ENCODE measurements at places on chromosomes 12 and 14. TPM values are rescaled to one million over a fixed set of nuclear protein-coding genes. Genes with fewer than 3 reads are reported as not detected.

GRCh38 chr12:96617178-96617577 lies 127.8 kb downstream of the CFAP54 start:
- no peak overlapping the region for H3K4me3 ChIP-seq
- no peak for DNase-seq
- no peaks in the 10 kb centered on the region for H3K4me1 ChIP-seq
- H3K27ac ChIP-seq = no peak overlapping the region

- no peak for DNase-seq
- peaks cover 6% of the 10 kb centered on the region for H3K4me1 ChIP-seq
- H3K27me3 ChIP-seq = no peaks in the 10 kb centered on the region
- no peaks in the 10 kb centered on the region for H3K36me3 ChIP-seq
- no peak overlapping the region for H3K27ac ChIP-seq
Observed at GRCh38 chr14:33686218-33686617, 264.7 kb downstream of the EGLN3 start.

DNA sequence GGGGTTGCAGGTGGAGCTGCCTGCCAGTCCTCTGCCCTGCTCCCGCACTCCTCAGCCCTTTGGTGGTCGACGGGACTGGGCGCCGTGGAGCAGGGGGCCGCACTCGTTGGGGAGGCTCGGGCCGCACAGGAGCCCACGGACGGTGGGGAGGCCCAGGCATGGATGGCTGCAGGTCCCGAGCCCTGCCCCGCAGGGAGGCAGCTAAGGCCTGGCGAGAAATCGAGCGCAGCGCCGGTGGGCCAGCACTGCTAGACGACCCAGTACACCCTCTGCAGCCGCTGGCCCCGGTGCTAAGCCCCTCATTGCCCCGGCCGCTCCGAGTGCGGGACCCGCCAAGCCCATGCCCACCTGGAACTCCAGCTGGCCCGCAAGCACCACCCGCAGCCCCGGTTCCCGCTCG lies 221.8 kb downstream of the BTG1 start:
- DNase-seq = no peak
- no peaks in the 10 kb centered on the region for H3K27me3 ChIP-seq
- no peaks in the 10 kb centered on the region for H3K36me3 ChIP-seq

DNA sequence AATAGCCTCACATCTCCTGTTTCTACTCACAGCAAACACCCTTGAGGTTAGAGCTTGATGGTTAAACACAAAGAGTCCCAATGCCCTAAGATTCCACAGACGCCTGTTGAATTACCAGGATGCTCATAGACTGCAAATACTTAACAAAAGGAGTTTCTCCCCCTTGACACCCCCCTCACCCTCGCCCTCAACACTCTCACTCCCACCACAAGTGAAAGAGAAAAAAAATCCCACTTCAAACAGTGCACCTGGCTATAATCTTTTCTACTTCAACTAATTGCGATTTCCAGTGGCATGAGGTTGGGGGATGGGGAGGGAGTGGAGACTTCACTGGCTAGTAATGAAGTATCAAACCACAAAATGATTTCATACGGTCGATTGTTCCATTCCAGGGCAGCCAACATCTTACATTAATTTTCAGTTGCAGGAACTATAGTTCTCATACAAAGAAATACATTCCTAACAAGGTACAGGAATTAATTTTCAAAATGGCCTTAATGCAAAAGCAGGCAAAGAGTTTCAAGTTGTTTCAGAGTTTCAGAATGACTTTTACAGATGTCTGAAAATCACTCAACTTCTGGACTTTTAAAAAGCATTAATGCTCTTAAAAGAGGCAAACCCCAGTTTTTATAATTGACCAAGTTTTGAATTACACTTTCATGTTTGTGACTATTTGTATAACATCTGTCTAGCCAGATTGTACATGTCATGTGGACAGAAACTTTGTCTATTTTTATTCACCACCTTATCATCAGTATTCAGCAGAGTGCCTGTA lies 390.7 kb downstream of the C12orf75 start:
- H3K4me3 ChIP-seq = no peak overlapping the region
- no peak overlapping the region for H3K27ac ChIP-seq
- peaks cover 2% of the 10 kb centered on the region for H3K4me1 ChIP-seq
- no peak for DNase-seq
- no peaks in the 10 kb centered on the region for H3K27me3 ChIP-seq

DNA sequence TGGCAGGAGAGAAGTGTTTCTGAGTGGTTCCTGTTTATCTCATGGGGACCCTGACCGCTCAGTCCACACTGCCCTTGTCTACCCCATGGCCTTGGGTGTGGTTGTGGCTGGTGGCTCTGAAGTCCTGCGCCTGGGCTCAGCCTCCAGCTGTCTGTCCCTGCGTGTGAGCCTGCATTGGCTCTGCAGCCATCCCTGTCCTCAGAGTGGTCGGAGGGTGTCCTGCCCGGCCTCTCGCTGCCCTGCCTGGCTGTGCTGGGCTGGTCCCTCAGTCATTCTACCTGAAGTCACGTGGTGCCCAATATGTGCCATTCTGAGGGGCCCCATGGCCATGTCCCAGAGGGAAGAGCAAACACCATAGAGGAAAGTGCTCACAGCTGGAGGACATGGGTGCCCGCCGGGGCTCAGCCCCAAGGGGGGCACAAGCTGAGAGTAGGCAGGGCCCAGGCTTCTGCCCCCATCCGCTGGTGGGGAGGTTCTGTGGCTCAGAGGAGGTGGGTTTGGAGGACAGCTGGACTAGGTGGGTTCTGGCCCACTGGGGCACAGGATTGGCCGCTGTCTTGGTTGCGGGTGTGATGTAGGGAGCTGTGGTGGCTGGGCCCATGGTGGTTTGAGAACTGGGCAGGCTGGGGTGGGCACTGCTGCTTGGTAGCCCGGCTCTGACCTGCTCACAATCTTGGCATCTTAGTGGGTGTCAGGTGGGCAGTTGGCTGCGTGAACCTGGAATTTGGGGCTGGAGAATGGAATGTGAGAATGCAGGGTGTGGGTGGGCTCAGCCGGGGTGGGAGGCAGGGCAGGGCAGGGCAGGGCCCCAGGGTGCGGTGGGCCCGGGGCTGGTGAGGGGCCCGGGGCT lies 11.6 kb downstream of the TEDC1 start:
- H3K27ac ChIP-seq = no peak overlapping the region
- peak; percentile 62 for DNase-seq
- H3K27me3 ChIP-seq = no peaks in the 10 kb centered on the region
- no peaks in the 10 kb centered on the region for H3K4me1 ChIP-seq
- H3K36me3 ChIP-seq = peaks cover 6% of the 10 kb centered on the region

DNA sequence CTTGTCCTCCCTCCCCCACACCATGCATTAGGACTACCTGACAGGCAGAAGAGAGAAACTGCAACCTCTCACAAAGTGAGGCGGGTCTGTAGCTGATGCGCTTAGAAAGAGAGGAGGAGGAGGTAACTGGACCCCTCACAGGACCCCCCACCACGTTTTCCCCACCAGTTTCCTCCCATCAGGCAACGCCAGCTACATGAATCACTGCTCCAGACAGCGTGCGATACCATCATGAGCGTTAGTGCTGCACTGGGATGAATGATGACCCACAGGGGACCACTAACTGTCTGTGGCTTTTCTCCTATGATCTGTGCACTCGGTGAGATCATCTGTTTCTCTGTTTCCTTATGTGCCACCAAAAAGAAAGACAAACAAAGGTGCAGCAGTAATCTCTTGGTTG lies 77.7 kb downstream of the KCNK10 start:
- no peaks in the 10 kb centered on the region for H3K4me1 ChIP-seq
- no peak overlapping the region for H3K27ac ChIP-seq
- peaks cover 3% of the 10 kb centered on the region for H3K27me3 ChIP-seq
- H3K36me3 ChIP-seq = no peaks in the 10 kb centered on the region

GRCh38 chr12:66500841-66501240 lies 178.0 kb downstream of the GRIP1 start:
- H3K27me3 ChIP-seq = no peaks in the 10 kb centered on the region
- no peak overlapping the region for H3K27ac ChIP-seq
- H3K4me1 ChIP-seq = no peaks in the 10 kb centered on the region
- H3K36me3 ChIP-seq = no peaks in the 10 kb centered on the region
- no peak overlapping the region for H3K4me3 ChIP-seq

- no peak for DNase-seq
- no peaks in the 10 kb centered on the region for H3K27me3 ChIP-seq
- peaks cover 37% of the 10 kb centered on the region for H3K4me1 ChIP-seq
- no peak overlapping the region for H3K4me3 ChIP-seq
- peak overlapping the region; percentile 67 for H3K27ac ChIP-seq
- H3K36me3 ChIP-seq = peaks cover 36% of the 10 kb centered on the region
Observed at GRCh38 chr12:55955800-55956508, 9.9 kb downstream of the PMEL start.

GRCh38 chr12:58369576-58369975 lies 428.2 kb downstream of the ATP23 start:
- DNase-seq = no peak
- H3K36me3 ChIP-seq = no peaks in the 10 kb centered on the region
- no peak overlapping the region for H3K27ac ChIP-seq
- H3K4me1 ChIP-seq = no peaks in the 10 kb centered on the region
- no peaks in the 10 kb centered on the region for H3K27me3 ChIP-seq
- H3K4me3 ChIP-seq = no peak overlapping the region

DNA sequence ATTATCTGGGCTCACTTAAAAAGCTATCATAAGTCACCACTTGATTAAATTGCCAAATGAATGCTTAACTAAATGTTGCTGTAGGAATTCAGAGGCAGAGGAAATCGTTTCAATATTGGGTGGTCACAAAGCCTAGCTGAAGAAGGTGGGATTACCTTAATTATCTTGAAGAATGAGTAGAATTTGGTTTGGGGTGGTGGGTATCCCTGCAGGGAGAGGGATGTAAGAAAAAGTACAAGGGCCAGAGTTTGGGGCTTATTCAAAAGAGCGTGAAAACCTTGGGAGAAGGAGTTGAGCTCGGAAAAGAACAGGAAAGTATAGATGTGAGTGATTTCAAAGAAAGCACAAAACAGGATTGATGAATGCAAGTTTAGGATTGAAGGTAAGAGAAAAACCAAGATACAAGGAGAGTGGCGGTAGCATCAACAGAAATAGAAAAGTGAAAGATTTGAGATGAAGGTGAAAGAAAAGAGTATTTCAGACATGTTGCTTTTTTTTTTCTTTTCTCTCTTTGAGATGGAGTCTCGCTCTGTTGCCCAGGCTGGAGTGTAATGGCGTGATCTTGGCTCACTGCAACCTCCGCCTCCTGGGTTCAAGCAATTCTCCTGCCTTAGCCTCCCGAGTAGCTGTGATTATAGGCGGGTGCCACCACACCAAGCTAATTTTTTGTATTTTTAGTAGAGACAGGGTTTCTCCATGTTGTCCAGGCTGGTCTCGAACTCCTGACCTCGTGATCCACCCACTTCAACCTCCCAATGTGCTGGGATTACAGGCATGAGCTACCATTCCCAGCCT lies 1.7 kb downstream of the BRMS1L start:
- no peaks in the 10 kb centered on the region for H3K27me3 ChIP-seq
- peaks cover 15% of the 10 kb centered on the region for H3K4me1 ChIP-seq
- no peak for DNase-seq

GRCh38 chr12:69329669-69330428 lies 18.3 kb upstream of the LYZ start:
- H3K36me3 ChIP-seq = no peaks in the 10 kb centered on the region
- H3K4me1 ChIP-seq = peaks cover 13% of the 10 kb centered on the region
- H3K4me3 ChIP-seq = no peak overlapping the region
- H3K27me3 ChIP-seq = no peaks in the 10 kb centered on the region
- no peak for DNase-seq
- H3K27ac ChIP-seq = no peak overlapping the region

GRCh38 chr12:54596526-54596946 lies 8.1 kb upstream of the PPP1R1A start:
- H3K27ac ChIP-seq = no peak overlapping the region
- DNase-seq = no peak
- no peak overlapping the region for H3K4me3 ChIP-seq
- no peaks in the 10 kb centered on the region for H3K4me1 ChIP-seq
- no peaks in the 10 kb centered on the region for H3K27me3 ChIP-seq

DNA sequence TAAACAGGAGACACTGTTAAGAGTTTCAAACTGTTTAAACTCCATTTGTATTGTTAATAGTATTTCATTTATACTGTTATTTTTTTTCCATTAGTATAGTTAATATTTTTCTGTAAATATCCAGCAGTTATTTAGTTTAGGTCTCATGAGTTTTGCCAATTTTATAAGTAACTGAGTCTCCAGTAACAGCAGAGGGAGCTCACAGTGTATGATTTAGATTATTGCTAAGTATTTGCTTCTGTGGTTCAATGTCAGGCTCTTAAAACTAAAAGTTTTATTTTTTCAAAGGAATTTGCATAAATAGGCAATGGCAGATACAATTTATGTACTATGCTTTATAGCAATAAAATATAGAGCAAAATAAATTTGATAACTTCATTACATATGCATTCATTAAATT lies 209.7 kb downstream of the ATXN7L3B start:
- no peaks in the 10 kb centered on the region for H3K36me3 ChIP-seq
- no peak overlapping the region for H3K4me3 ChIP-seq
- H3K4me1 ChIP-seq = no peaks in the 10 kb centered on the region
- no peak for DNase-seq
- no peak overlapping the region for H3K27ac ChIP-seq

DNA sequence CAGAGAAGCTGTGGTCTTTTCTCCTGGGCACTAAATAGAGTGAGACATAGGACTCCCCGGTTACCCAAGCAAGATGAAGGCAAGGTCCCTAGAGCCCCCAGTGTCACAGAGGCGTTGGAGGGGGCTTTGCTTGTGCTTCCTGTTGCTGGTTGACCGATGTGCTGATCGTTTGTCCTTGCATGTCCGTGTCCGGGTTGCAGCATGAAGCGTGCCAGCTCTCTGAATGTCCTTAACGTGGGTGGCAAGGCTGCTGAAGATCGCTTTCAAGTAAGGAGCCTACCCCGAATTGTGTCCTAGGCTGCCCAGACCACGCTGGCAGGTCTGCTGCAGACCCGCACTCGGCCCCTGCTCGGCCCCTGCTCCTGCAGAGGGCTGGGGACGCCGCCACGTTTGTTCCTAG lies 23.1 kb downstream of the XRCC3 start:
- no peak for DNase-seq
- peaks cover 50% of the 10 kb centered on the region for H3K4me1 ChIP-seq
- peaks cover 47% of the 10 kb centered on the region for H3K36me3 ChIP-seq
- H3K27me3 ChIP-seq = no peaks in the 10 kb centered on the region

- no peak overlapping the region for H3K27ac ChIP-seq
- H3K4me3 ChIP-seq = no peak overlapping the region
- H3K27me3 ChIP-seq = no peaks in the 10 kb centered on the region
- DNase-seq = no peak
- no peaks in the 10 kb centered on the region for H3K36me3 ChIP-seq
Observed at GRCh38 chr14:79584679-79585078, 626.6 kb downstream of the DIO2 start.

GRCh38 chr12:27164330-27165040 lies 79.6 kb upstream of the STK38L start:
- H3K27ac ChIP-seq = no peak overlapping the region
- no peaks in the 10 kb centered on the region for H3K36me3 ChIP-seq
- no peaks in the 10 kb centered on the region for H3K27me3 ChIP-seq
- H3K4me3 ChIP-seq = no peak overlapping the region
- no peak for DNase-seq

- H3K36me3 ChIP-seq = no peaks in the 10 kb centered on the region
- peaks cover 9% of the 10 kb centered on the region for H3K27me3 ChIP-seq
- DNase-seq = no peak
- no peak overlapping the region for H3K4me3 ChIP-seq
- H3K4me1 ChIP-seq = no peaks in the 10 kb centered on the region
Observed at GRCh38 chr12:109014984-109015765, 5.7 kb downstream of the SVOP start.

- H3K4me1 ChIP-seq = peaks cover 4% of the 10 kb centered on the region
- H3K27ac ChIP-seq = no peak overlapping the region
- H3K4me3 ChIP-seq = no peak overlapping the region
Observed at GRCh38 chr12:99809909-99810308, 162.4 kb downstream of the GARIN6 start.

Gene ADCY4
- total RNA-seq = 3.9 TPM

Gene LRRC74A
- total RNA-seq = not detected

Gene KRT85
- total RNA-seq = 119 TPM

Gene OTOGL
- total RNA-seq = 0.97 TPM

Gene GPX2
- total RNA-seq = 10.0 TPM

Gene FAM177A1
- 46.2 TPM for total RNA-seq
